ENCODE measurements at places on chromosomes 5 and 9.

- DNase-seq: no peak
These were observed 104.0 kb upstream of the DMRTA1 start for GRCh38 chr9:22342491-22343217.

DNA sequence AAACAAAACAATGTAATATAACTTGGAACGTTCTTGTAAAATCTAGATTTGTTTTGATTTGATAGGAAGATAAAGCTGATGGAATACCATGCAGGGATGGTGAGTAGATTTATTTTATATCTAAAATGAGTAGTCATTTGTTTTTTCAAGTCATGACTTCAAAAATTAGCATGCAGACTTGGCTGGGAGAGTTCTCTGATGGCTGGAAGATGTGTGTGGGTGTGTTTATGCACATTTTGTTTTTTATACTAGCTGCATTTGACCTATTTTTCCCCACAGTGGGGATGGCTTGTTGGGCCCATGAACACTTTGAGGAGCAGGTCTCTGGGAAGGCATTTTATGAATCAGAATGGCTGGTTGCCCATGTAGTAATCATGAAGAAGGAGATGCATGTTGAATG is 109.2 kb downstream of the MTRR start:
- no peak for DNase-seq

- DNase-seq: no peak
These were observed 5.1 kb upstream of the WDR5 start for GRCh38 chr9:134130503-134131375.

DNA sequence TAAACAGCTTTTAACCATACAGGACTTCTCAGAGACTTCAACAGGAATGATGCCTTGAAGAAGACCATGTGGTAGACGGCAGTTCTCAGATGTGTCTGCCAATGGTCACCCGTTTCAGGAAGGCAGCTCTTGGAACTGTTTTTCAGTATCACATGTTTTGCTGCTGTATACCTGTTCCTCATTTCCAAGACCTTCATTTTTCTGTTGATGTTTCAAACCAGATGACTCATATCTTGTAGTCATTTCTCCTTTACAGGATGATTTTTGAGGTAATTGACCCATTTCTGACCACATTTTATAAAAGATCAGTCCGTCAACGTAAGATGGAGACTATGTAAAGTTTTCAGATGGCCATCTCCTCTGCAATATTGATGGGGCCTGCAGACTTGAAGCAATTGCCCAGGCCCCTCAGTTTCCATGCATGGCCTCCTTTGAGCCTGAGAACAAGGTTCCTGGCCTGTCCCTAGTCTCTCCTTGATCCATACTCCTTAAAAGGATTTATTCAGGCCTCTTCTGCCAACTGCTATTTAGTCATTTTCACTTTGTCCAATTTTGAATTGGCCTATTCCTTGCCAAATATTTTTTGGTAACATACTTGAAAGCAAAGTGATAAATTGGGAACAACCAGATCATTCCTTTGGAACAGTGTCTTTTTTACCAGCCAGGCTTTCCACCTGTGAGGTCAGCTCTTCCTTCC is 128.6 kb downstream of the PDZD2 start:
- DNase-seq: no peak

- no peak for DNase-seq
These were observed 181.6 kb downstream of the CACNA1B start for GRCh38 chr9:138059196-138059595.

DNA sequence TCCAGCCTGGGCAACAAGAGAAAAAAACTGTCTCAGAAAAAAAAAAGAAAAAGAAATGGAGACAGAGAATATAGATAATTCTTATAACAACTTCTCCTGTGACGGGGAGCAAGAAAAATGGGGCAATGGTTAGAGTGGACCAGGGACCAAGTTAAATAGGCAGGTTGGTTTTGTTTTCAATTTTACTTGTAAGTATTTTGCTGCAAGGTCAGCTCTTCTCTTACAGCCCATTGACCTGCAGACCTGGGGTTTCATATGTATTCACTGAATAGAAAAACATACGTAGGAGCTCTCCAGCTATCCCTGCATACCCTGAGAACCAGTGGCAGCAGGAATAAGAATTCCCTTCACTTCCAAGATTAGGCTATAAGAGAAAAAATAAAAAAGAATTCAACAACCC is 29.2 kb upstream of the IL13 start:
- no peak for DNase-seq

GRCh38 chr9:132486706-132487350 is 76.8 kb downstream of the CFAP77 start:
- DNase-seq: no peak

DNA sequence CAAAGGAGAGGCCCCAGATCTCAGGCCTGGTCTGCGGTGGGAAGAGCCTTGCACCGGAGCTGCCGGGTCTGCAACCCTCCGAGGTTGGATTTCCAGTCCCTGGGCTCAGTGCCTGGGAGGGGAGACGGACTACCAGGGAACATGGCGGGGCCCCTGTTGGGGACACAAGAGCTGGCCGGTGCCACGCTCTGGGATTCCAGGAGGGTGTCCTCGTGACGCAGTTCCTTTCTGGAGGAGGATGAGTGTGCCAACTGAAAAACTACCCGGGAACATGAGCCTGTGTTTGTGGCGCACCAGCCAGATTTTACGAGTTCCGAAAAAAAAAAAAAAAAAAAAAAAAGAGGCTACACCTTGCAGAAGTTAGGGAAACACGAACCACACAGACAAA is 9.0 kb downstream of the NRARP start:
- DNase-seq: no peak

DNA sequence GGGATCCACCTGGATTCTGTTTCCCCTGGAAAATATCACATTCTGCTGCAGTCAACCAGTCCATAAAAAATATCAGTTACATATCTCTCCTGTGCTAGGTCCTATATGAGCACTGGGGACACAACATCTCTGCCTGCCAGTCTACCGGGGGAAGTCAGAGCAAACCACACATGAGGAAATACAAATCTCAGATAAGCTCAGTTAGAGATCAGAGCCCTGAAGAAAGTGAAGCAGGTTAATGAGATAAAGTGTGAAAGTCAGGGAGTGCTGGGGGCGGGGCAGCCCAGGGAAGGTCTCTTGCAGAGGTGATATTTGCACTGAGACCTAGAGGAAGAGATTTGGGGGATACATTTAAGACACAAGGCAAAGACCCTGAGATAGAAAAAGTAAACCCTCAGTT is 67.8 kb upstream of the SLC1A1 start:
- no peak for DNase-seq
